SJCRH30 (cell line): ENCODE measurements at places on chromosomes 2 and 18. TPM values are rescaled to one million over a fixed set of nuclear protein-coding genes. Genes with fewer than 3 reads are reported as not detected.

GRCh38 chr2:237652181-237652580, 24.8 kb downstream of the LRRFIP1 start:
- no peak for DNase-seq

Gene ELP2
- 53.8 and 72.2 TPM in 2 replicates for total RNA-seq

- no peak for DNase-seq
Measured at GRCh38 chr18:75247611-75248421, 37.2 kb downstream of the TSHZ1 start.

GRCh38 chr18:36471393-36471792, 173.9 kb downstream of the FHOD3 start:
- no peak for DNase-seq

Gene RTP5
- total RNA-seq, result not detected in 2 replicates

DNA sequence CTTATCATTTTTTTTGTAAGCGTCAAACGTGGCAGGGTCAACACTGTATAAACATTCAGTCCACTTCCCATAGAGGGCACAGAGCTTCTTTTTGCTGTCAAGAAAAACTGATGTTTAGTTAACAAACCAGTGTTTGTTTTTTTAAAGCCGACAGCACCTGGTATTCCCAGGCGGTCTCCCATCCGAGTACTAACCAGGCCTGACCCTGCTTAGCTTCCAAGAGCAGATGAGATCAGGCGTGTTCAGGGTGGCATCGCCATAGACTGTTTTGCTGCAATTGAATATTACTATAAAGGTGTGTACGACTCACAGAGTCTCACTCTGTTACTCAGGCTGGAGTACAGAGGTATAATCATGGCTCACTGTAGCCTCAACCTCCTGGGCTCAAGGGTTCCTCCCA, 31.5 kb downstream of the CABYR start:
- DNase-seq, result no peak

GRCh38 chr18:28132084-28132483, 44.8 kb downstream of the CDH2 start:
- no peak for DNase-seq
